ENCODE measurements at places on chromosomes 5 and 9.

DNA sequence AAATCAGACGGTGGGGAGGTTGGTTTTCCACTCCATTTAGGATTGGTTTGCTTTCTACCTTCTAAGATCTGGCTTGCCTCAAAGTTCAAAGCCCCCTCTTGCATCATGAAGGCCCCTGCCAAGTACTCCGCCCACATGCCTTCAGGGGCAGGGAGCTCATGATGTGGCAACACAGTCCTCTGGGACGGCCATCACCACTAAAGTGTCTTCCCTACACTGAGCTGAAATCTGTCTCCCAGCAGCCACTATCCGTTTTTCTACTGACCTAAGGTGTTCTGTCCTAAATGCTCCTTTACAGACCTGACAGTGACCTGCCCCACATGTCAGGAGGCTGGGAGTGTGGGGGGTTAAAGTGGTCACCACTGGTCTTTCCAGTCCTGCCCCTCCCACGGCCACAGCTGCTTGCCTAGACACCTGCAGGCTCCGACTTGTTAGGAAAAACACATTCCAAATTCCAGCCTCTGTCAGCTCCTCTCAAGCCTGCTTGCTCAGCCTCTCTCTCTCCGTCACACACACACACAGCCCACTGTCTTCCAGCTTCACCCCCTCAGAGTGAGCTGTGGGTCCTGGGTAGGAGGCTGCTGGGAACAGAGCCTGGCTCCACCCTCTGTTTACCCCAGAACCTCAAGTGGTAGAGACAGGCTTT is 44.9 kb downstream of the SHB start:
- no peak for DNase-seq

DNA sequence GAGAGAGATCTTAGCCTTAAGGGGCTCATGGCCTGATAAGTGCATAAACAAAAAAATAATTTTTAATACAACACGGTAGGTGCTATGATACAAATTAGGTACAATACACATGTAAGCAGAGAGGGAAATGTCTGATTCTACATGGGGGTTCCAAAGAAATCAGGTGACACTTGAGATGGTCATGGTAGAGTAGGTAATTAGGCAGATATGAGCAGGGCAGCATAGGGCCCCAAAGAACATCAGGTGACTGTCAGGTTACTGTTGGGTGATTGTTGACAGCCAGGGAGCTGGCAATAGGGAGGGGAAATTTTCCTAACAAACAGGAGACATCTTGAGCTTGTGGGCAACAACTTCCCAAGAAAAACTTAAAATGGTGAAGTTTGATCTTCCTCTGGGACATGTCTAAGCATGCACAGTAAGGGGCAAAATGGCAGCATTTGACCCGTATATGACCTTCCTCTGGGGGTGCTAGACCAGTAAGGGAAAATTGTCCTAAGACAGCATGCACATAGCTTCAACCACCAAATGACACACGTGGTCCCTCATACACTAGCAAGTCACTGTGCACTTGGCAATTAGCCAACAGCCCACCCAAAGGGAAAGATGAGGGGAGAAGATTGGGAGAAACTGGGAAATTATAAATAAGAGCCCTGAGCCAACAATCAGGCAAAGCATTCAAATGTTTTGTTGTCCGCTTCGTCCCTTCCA is 37.3 kb upstream of the TENT4A start:
- DNase-seq = no peak

- no peak for DNase-seq
Measured at GRCh38 chr9:120919843-120920805, 6.5 kb downstream of the TRAF1 start.

DNA sequence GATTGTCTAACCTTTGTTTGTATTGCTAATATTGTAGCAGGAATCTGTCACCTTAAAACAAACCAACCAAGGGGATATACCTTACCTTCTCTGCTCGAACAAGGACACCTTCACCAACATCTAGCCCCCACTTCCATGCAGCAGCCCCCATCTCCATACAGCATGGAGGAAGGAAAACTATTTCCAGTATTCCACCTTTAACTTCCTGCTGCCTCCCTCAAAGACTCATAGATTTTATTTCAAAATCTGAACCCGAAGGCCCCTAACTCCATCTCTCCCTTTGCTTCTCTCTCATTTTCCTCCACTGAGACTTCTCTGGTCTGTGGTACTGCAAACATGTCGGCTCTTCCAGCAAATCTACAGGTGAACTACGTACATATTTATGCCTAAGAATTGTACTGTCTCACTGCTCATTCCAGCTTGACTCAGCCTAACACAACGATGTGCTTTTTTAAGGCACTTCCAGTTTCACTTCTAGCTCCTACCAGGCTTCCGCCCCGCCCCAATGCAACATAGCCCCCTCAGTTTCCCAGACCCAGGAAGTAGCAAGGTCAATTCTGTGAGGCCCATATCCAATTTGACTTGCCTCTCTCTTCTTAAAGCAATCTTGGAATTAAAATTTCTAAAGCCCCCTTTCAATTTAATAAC is 70.7 kb upstream of the RNF38 start:
- DNase-seq = no peak

GRCh38 chr5:56498759-56499395 is 265.7 kb upstream of the ANKRD55 start:
- DNase-seq = no peak

GRCh38 chr5:35990941-35991611 is at the start of gene UGT3A1:
Gene UGT3A1 (minus strand): TSS chr5:35991390. CDS start chr5:35991240, 150 bp downstream.
- no peak for DNase-seq

DNA sequence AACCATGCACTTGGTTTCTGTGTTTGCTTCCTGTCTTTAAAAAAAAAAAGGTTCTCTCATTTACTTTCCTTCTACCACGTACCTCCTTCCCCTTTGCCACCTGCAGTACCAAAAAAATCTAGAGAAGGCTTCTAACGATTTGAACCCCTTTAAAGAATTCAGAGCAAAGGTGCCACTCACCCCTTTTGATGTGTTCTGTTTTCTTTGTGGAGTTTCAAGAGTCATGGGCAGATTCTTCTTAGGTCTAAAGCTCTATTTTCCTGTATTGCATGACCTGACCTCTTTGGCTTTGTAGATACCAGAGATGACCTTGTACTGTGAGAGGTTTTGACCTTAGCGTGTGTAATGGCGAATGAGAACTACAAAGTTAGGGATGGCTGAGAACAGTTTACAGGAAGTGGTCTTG is 29.0 kb downstream of the TXNDC8 start:
- DNase-seq = no peak

DNA sequence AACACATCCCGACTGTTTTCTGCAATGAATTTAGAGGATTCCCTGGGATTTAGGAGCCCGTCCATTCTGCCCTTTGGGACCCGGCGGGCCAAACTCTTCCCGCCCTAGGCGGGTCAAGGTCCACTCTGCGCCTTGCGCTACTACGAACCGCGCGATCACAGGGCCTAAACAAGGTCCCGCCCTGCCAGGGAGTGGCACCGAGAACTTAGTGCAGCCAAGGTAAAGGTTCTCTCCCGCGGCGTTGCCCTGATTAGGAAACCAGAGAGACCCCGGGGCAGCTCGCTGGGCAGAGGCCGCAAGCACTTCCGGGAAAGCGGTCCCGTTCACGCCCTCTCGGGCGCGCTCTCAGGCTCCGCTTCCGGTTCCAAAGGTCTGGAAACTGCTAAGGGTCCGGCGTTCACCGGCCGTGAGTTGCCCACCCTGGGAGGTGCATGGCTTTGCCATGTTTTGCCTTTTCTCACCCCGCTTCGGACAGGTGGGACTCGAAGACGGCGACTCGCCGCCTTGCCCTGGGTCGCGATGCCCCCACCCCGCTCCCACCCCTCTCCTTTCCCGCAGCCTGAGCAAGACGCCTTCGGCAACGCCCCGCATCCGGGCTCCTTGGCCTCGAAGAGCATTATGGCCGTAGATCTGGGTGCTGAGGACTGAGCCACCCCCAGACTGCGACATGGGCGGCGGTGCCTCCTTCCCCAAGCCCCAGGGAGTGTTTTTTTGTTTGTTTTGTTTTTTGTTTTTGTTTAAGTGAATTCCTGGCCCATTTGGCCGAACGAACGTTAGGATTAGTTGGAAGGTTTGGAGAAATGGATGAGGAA is 23.4 kb downstream of the HNRNPK start:
- DNase-seq = no peak

DNA sequence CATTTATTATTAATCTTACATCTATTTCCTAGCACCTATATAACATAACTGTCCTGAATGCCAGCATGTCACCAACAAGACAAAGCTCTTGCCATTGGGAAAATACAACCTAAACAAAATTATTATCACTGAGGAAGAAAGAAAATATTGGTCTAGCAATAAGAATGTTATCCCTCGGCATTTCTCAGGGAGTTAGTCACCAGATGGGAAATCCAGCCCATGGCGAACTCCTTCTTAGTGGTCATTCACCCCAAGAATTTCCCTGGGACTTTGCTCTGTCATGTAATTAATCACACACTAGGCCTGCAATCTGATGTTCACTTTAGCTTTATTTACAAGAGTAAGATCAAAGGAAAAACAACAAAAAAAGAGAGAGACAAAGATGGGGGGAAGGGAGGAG is 56.1 kb upstream of the TAS2R1 start:
- no peak for DNase-seq

- DNase-seq = no peak
Measured at GRCh38 chr5:72557167-72558045, 50.2 kb upstream of the ZNF366 start.

DNA sequence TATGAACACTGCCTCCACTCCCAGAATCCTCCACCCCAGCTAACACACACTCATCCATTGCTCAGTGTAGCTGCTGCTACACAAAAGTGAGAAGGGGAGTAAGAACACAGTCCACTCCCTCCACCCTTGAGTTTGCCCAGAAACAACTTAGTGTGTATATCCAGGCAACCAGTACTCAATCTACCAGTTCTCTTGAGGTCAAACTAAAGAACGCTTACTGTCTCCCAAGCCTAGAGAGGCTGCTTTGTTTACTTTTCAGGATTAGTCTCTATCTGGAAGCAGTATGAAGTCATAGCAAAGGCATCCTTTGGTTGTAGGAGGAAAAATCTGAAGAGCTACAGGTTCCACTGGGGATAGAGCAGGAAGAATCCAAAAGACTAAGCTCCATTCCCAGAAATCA is 296.3 kb downstream of the KCNN2 start:
- DNase-seq = no peak

- DNase-seq = no peak
Measured at GRCh38 chr9:36517131-36517530, 55.6 kb upstream of the MELK start.

GRCh38 chr9:133798160-133798559 is 60.0 kb upstream of the SARDH start:
- DNase-seq = no peak

DNA sequence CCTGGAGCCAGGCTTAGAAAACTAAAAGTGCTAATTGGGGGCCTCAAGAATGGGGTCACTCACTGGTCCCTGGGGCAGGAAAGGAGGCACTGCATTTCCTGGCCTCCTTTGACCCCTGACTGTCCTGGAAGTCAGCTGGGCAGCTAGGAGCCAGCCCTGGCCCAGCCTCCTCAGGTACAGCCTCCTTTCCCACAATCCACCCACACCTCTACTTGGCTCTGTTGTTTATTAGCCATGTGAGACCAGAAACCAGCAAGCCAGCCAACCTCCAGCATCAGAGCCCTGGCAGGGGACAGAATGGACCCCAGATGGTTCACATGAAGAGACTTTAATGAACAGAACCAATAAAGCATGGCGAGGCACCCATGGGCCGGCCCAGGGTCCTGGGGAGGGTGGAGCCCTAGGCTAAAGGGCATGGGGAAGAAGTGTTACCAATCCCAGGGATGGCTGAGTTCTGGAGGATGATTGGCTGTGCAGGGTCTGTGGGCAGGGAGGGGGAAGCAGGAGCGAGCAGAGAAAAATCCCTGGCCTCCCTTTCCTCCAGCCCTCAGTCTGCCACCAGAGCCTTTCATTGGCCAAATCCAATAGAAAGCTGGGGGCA is 55.3 kb upstream of the ANGPTL2 start:
- no peak for DNase-seq

- DNase-seq = no peak
Measured at GRCh38 chr5:14210729-14211128, 67.6 kb downstream of the TRIO start.

DNA sequence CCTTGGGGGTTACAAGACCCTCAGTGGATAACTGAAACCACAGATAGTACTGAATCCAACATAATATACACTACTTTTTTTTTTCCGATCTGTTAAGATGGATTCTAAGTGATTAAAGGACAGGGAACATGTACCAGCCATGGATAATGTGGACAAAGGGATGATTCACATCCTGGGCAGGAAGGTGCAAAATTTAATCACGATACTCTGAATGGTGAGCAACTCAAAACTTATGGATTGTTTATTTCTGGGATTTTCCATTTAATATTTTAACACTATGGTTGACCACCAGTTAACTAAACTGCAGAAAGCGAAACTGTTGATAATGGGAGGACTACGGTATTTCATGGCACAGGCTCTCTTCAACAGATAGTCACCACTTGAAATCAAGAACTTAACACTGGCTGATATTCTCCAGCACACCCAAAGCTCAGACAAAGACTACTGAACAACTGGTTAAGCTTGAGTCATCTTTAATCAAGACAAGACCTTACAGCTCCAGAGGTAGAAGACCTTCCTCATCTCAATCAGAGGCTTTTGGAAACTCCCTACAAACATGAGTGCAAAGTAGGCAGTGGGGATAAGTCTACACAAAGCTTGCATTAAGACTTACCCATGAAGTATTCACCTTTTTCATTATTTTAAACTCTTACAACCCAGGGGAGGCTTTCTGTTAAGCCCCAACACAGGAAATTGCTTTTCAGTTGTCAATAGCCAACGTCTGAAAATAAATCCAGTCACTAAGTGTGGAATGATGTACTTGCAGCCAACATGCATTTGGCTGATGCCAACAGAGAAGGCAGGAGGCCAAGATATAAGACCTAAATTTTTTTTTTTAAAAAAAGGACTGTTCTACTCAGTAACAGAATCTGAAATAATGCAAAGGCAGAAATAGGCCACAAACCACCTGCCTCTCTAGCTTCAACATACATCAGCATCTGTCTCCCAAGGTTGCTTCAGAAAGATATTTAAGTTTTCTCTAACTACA is 78.7 kb downstream of the ELAVL2 start:
- no peak for DNase-seq

DNA sequence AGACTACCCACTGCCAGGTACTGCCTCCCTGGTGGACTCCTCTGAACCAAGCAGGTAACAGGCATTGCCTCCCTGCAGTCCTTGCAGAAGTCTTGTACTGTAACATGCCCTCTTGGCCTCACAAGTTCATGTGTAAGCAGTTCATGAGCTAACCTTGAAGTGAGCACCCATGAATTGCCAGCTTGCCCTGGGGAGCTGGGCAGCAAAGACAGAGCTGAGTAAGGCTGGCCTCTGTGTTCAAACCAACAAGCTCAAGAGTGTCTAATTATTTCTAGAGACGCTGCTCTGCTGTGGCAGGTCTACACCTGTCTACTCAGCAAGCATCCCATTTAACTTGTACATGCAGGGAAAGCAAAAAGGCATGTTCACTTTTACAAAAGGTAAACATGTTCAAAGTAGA is 113.5 kb downstream of the FEM1C start:
- no peak for DNase-seq

DNA sequence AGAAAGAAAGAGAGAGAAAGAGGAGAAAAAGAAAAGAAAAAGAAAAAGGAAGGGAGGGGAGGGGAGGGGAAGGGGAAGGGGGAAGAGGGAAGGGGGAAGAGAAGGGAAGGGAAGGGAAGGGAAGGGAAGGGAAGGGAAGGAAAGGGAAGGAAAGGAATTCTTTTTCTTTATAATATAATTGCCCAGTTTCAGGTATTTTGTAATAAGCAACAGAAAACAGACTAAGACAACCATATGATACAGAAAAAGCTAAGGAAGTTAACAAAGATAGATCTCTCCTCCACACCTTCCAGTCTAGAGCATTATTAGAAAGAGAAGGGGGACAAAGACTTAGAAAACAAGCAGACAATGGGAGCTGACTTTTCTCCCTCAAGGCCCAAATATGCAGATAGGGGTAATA is 31.0 kb downstream of the MEIKIN start:
- DNase-seq = no peak

Data from stimulated activated CD8-positive, alpha-beta memory T cell treated with anti-CD3 and anti-CD28 coated beads, Interleukin-4, amount 100 ng/mL, for 1 hour (primary cell).